ENCODE measurements at places on chromosomes 11 and 22.
A peak's percentile ranks its signal among the peaks of the same experiment; 100 is the strongest.

GRCh38 chr11:102767800-102768199 is 12.6 kb downstream of the MMP10 start:
- DNase-seq = no peak

DNA sequence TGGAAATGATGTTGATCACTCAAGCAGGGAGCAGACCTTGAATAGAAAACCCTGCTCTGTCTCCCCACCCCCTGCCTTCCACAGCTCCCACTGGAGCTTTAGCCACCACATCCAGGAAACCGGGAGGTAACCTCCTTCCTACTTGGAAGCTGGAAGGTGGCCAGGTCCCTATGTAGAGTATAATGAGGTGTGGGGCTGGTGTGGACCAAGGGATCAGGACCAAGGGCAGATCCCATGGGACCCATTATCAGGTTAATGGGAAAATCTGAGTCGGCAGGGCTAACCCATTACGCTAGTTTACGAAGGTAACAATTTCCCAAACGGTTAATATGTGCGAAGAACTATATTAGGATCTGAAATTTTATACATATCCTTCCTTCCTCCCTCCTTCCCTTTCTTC is 321.9 kb downstream of the MIAT start:
- DNase-seq = no peak

DNA sequence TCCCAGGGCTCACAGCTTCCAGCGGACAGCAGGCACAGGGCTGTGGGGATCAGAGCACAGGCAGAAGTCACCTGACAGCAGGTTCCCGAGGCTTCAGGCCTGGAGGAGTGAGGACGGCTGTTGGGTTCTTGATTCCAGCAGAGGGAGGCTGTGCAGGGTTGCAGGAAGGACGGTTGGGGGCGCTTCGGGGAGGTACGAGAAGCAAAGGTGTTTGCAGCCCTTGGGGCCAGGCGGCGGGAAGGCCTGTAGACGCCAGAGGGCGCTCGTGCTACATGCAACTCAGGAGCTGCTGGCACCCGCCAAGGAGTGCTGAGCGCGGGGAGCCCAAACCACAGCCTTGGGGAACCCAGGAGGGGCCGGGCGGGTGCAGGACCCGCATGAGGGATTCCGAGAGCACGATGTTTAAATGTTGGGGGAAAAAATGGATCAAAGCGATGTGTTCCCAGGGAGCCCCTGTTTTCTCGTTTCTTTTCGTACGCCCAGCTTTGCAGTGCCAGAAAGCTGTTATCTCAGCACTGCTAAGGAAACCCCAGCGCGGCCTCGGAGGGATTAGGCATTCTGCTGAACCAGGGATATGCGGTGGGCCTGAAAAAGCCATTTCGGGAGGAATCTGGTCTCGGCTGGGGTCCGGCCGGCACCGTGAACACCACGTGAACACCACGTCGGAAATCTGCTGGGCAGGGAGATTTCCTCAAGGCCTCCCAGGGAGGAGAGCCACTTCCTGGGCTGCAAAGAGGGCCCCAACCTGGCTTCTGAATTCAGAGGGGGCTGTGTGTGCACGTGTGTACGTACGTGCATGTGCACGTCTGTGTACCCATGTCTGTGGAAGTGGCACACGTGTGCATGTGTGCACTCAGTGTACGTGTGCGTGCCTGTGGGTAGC is 88.1 kb downstream of the KCNQ1 start:
- peak; percentile 10 for DNase-seq

DNA sequence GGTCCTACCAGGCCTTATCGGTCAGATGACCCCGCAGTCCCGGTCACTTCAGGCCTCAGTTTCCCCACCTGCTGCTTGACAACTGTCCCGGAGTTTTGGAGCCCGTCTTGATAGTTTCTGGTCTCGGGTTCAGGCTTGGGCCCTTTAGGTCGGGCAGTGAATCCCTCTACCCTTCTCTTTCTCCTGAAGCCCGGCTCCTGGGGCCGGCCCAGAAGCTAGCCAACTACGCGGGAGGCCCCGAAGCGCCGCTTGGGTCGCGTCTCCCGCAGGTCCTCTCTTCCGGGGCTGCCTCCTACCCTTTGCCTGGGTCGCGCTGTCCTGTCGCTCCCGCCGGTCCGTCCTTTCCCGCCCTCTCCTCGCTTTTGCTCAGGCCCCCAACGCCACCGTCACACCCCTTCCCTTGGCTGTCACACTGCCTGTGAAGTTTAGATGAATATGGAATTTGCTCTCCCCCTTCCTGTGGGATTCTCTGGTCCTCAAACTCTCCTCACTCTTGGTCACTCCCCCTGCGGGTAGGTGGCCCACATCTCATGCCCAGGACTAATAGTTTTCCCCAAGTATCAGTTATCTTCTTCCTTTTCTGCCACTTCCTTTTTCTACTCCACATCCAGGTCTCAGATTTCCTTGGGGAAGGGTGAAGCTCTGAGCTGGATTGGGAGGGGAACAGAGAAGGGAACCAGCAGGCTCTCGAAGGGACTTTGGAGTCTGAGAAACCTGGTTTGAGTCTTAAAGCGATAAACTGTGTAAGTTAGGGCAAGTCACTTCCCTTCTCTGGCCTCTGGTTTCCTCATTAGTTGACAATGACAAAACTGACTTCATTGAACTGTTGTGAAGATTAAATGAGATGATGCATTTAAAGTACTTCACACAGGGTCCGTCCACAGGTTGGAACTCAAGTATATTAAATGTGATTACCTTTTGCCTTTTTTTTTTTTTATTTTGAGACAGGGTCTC is 790 bp downstream of the RAB1B start:
- DNase-seq = no peak

DNA sequence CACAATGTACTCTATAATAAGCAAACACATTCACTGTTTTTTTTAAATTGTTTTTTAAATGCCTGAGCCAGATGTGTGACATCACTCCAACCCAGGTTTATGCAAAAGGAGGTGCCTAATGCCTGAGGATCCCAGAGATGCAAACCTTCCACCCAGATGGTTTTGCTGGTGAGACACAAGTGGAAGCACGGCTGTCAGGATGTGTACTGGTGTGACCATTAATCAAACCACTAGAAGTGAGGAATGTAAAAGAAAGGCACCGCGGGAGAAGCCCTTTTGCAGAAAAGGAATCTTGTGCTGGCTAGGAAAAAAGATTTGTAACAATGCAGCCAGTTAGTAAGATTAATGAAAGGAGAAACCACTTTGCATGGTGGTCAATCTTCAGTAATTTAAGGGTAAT is 407.4 kb downstream of the LARGE1 start:
- DNase-seq = no peak

- no peak for DNase-seq
Observed at GRCh38 chr11:68266121-68266891, 5.5 kb downstream of the C11orf24 start.

DNA sequence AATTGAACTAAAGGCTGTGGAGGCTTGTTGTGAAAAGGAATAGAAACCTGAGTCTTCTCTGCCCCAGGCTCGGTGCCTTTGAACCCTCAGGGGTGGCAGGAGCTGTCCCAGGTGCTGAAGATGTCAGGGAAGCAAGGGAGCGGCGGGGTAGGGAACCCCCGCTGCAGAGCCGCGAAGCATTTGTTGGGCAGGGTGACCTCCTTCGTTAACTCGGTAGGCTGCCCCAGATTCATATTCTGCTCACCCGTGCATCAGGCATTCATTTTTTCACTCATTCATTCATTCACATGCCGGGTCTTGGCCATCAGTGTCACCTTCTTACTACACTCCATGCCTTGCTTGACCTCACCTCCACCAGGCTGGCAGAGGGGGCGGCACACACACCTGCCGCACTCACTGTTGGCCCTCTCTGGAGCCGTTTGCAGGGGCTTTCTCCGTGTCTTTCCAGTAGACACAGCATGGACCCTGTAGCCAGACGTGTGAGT is 618.9 kb downstream of the BRD1 start:
- DNase-seq = no peak

GRCh38 chr22:44242946-44243724 is 62.4 kb downstream of the PARVG start:
- no peak for DNase-seq

- no peak for DNase-seq
Observed at GRCh38 chr22:32684148-32684821, 117.2 kb upstream of the TIMP3 start.

- no peak for DNase-seq
Observed at GRCh38 chr11:76701294-76702040, 30.9 kb upstream of the LRRC32 start.

GRCh38 chr11:82046778-82047177 is 686.9 kb downstream of the FAM181B start:
- DNase-seq = no peak

DNA sequence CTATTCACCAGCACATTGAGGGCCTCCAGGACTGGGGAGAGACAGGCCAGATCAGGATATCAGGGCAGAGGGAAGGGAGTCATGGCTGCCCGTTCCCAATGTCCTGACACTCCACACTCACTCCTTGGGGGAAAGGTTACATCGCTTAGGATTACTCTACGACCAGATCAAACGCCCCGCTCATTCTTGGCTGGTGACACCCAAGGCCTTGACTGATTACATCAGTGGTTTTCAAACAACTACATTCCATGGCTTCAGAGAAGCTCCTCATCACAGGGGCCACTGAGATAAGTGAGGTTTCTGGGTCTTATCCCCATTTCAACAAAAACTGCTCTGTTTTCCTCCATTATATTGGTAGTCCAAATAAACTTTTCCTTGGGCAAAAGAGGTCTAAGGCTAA is 15.0 kb downstream of the UBE2L6 start:
- no peak for DNase-seq

GRCh38 chr11:24478718-24479117 is 18.1 kb upstream of the LUZP2 start:
- DNase-seq = no peak

GRCh38 chr11:117969160-117969991 is 16.8 kb upstream of the IL10RA start:
- no peak for DNase-seq

- DNase-seq = no peak
Observed at GRCh38 chr11:17905477-17905876, 107.4 kb downstream of the SERGEF start.

DNA sequence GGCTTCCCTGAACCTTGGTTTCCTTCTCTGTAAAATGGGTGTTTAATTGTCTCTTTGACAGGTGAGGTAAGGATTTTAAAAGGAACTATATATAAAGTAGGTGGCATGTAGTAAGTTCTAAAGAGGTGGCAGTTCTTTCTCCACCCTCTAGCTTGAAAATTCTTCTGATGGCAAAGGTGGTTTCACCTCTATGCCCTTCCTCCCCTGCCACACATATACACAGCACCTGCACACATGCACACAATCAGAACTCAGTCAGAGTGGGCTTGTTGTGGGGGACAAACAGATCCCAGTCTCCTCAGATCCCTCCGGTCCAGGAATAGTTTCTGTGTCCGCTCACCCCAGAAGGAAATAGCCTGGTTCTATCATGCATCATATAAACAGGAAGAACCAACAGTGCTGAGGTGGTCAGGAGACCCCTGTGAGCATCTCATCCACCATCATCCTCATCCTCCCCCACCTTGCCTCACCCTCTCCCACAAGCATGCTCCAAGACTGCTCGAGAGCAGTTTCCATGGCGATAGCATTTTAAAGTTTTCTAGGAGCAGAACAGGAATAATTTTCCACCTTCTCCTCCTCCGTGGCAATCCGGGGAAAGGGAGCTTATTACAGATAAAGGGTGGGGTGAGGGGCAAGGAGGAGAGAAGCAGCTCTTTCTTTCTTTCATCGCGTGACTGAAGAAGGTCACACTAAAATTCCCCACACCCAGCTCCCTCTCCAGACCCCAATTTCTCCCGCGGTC is 123.6 kb downstream of the CHST1 start:
- DNase-seq = no peak

- DNase-seq = no peak
Observed at GRCh38 chr11:120326845-120327281, 1.8 kb downstream of the TLCD5 start.

DNA sequence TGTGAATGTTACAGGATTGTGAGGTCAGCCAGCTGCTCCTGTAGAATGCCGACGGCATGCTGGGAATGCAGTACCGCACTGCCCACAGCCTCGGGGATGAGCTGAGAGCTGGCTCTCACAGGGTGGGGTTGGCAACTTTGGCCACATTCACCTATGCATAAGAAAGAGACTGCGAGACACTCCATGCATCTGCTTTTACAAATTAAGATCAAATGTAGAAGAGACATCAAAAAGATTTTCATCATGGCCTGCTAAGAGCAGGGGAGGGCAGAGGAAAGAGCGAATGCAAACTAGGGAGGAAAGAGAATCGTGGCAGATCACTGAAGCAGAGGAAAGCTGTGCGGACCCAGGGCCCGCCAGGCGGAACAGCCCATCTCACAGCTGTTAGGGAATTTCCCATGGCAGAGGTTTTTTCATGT is 49.8 kb upstream of the SPATA19 start:
- no peak for DNase-seq

DNA sequence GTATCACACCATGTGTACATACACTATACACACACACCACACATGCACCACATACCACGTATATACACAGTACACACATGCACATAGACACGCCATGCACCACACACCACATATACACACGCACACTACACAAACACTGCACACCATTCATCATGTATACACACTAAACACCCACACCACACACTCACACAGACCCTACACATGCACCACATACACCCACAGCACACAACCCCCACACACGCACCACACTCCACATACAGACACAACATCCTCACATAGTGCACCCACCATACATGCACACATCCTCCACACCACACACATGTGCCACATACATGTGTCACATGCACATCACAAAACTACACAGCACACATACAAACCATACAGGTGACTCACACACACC is 397.1 kb downstream of the TBC1D22A start:
- no peak for DNase-seq

Data from NCI-H524 treated with DMSO at 0.1 percent for 48 hours (cell line).